ENCODE measurements at places on chromosomes 3 and 15. TPM values are rescaled to one million over a fixed set of nuclear protein-coding genes. Genes with fewer than 3 reads are reported as not detected.

Gene B2M
- total RNA-seq = 438 TPM

Gene KBTBD13
- 0.02 TPM for total RNA-seq

Gene THSD4
- total RNA-seq = 23.4 TPM

Gene KIF15
- total RNA-seq = 8.6 TPM

Gene MUC20
- 0.59 TPM for total RNA-seq

Gene CYP11A1
- not detected for total RNA-seq

Gene TRAT1
- not detected for total RNA-seq

Gene TM4SF4
- 36.5 TPM for total RNA-seq

Gene ATP8B4
- 1.6 TPM for total RNA-seq

Gene RHOV
- total RNA-seq = 5.3 TPM

Gene RTP1
- total RNA-seq = not detected

Gene PRSS50
- not detected for total RNA-seq

Gene ITGA11
- 2.9 TPM for total RNA-seq

Measured in A549 treated with DMSO at 1 μM for 4 hours (cell line).